Stimulated activated CD4-positive, alpha-beta T cell treated with anti-CD3 and anti-CD28 coated beads, Interleukin-12 subunit alpha, Interleukin-12 subunit beta, amount 100 ng/mL, for 48 hours (primary cell): ENCODE measurements at places on chromosomes 1 and 21.
A peak's percentile ranks its signal among the peaks of the same experiment; 100 is the strongest.

- no peak for DNase-seq
Observed at GRCh38 chr1:50490640-50491039, 67.4 kb upstream of the DMRTA2 start.

- DNase-seq, result no peak
Observed at GRCh38 chr1:205571747-205572146, 60.1 kb downstream of the ELK4 start.

- no peak for DNase-seq
Observed at GRCh38 chr1:165855010-165855838, 27.8 kb downstream of the UCK2 start.

GRCh38 chr1:203441766-203442165 lies 33.8 kb upstream of the PRELP start:
- DNase-seq, result no peak

DNA sequence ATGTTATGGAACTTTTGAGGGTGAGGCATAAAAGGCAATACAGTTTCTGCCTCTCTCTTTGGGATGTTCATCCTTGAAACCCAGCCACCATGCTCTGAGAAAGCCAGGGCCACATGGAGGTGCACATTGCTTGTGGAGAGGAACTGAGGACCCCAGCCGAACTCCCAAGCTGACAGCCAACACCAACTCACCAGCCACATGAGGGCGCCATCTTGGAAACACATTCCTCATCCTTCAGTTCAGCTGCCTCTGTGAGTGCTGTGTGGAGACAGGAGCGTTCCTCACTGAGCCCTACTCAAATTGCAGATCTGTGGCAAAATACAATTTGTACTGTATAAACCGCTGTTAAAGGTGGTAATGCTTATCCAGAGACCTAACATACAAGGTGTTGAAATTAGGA lies 137.5 kb downstream of the GABPA start:
- DNase-seq, result no peak

DNA sequence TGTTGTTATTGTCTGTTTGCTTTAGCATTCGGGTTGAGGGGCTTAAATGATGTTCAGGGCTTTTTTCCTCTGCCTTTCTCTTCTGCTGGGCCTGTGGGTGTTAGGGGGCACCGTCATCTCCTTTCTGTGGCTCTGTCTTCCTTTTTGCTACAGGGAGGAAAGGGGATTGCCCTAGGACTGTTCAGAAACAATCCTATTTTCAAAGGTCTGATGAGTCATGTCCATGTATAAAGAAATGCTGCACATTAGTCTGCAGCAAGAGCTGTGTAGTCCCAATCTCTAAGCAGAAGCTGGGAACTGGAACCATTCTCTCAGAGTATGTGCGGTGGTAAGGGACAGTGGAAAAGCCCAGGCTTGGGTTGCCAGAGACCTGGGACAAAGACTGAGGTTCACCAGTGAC lies 462.3 kb downstream of the OMA1 start:
- no peak for DNase-seq

DNA sequence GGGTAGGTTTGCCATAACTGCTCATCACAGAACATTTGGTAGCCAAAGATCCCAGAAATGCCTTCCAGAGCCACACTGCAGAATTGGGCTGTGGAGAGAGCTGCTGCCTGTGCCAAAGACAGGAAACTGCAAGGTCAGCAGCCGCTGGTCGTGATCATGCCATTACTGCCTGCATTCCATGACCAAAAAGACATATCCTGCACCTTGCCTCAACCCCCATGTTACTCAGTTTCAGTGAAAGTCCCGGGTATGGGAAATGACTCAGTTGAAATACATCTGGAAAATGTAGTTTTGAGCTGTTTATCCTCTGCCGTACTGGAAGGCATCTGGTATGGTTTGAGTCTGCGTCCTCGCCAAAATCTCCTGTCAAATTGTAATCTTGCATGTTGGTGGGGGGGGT lies 161.7 kb downstream of the FCRL5 start:
- no peak for DNase-seq

DNA sequence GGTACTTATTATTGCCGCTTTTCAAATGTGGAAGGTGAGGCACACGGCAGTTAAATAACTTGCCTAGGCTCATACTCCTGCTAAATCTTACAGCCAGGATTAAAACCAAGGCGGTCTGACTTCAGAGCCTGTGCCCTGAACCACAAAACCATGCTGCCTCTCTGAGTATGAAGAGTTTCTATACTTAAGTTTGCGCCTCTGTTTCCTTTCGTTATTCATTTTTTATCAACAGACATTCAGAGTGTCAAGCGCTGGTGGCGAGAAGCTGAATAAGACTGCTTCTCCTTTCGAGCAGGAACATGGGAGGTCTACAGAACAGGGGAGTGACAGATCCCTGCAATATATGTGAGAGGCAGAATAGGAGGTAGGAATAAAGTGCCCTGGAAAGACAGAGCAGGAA lies 96.0 kb upstream of the DUSP10 start:
- DNase-seq, result peak; percentile 22

GRCh38 chr21:43913928-43914327 lies 48.9 kb downstream of the AGPAT3 start:
- DNase-seq, result no peak

DNA sequence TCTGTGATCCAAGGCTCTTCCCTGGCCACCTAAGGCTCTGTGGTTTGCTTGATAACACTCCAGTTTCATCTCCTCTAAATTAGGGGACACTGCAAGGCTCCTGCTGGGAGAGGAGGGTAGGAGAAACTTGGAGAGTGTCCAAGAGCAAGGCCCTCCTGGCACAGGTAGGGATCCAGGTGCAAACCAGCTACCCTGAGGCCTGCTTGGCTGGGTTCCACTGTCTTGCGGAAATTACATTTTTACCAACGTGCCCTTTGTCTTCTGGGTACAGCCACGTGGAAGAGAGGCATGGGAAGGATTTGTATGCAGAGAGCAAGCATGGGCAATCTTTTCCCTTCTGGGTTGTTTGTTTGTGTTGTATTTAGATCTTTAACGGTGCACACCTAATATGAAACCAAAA lies 132.5 kb downstream of the PRDM2 start:
- DNase-seq, result no peak

- no peak for DNase-seq
Observed at GRCh38 chr1:27876341-27877114, 4.2 kb downstream of the THEMIS2 start.

GRCh38 chr1:193629875-193630274 lies 443.5 kb upstream of the B3GALT2 start:
- DNase-seq, result no peak

GRCh38 chr1:93729906-93730305 lies 48.3 kb upstream of the BCAR3 start:
- DNase-seq, result no peak

DNA sequence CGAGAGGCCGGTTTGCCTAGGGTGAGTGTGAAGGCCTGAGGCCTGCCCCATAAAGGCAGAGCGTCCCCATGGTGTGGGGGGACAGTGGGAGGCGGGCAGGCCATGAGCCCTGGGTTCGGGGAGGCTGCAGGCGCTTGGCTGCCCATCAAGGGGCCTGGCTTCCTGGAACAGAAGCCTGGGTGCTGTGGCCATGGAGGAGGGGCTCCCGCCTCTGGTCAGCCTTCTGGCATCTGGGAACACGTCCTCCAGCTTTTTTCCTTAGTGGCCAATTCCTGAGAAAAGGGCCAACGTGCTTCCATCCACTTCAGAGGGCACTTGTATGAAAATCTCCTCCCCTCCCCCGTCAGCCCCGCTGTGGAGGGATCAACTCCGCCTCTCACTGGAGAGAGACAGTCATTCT lies 58.7 kb downstream of the PRDM16 start:
- DNase-seq, result no peak

- no peak for DNase-seq
Observed at GRCh38 chr1:3842912-3843311, 14.1 kb downstream of the CEP104 start.

DNA sequence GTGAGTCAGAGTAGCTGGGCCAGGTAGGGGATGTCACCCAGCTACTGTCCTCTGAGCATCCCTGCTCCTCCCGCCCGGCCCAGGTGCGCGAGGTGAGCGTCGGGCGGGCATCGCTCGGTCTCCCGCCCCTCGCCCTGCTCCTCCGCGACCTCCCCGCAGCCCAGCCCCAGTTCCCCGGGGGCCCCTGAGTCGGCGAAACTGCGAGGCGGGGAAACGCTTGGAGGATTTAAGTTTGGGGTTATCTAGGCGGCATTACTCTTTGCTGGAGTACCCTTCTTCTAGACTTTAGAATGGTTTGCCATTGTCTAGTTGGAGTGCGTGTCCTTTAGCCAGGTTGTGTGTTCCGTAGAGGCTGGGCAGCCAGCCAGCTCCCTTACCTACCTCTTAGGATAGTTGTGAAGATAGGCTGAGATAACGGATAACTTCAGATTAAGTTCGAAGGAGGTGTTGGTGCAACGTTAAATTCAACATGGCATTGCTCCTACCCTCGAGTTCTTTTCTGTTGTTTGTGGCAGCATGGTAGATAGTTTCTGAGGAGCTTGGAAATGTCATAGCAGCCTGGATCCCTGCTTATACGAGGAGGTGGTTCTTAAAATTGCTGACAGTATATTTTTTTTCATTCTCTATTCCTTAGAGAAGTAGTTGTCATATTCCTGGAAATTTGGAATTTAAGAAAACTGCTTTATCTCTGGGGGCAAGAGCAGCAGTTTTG lies 697 bp downstream of the AGO3 start:
- peak; percentile 16 for DNase-seq

- DNase-seq, result no peak
Observed at GRCh38 chr1:169361281-169361680, 6.3 kb downstream of the NME7 start.

- no peak for DNase-seq
Observed at GRCh38 chr1:225445639-225446594, 18.1 kb upstream of the LBR start.

GRCh38 chr1:164840936-164841335 lies 282.0 kb downstream of the PBX1 start:
- no peak for DNase-seq

- DNase-seq, result no peak
Observed at GRCh38 chr1:244422174-244422573, 29.5 kb downstream of the ADSS2 start.

DNA sequence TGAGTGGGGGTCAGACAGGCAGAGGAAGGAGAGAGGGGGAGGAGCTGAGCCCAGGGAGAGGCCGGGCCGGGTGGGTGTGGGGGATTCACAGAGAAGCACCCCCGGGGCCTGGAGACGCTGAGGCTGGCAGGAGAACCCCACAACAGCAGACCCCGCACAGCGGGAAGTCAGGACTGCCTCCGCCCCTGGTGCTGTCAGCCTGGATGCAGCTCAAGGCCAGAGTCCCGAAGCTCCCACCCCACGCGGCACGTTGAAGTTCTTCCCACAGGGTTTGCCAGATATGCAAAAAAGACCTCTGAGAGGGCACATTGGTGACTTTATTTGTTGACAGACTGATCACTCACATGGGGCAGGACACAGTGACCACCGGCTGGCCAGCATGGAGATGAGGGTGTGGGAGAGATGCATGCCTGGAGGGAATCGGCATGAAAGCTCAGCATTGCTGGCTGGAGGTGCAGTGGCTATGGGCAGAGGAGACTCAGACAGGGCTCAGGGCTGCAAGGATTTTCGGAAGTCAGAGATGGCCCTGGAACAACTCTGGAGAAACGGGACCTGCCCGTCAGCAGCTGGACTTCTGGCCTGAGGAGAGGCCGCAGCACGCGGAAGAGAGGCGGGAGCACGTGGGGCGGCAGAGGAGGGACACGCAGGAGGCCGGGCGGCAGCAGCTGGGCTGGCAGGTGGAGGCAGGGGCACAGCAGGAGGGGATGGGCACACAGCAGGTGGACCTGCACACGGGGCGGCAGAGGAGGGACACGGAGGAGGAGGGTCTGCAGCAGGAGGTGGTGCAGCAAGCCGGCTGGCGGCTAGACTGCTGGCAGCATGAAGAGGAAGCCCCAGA lies 885 bp downstream of the KRTAP10-3 start:
- DNase-seq, result no peak

- DNase-seq, result peak; percentile 32
Observed at GRCh38 chr1:13700521-13701270, 708 bp downstream of the PRDM2 start.

- no peak for DNase-seq
Observed at GRCh38 chr1:17891205-17892110, 136.3 kb downstream of the ACTL8 start.

GRCh38 chr1:153852170-153852569 lies 70.6 kb downstream of the GATAD2B start:
- DNase-seq, result no peak

DNA sequence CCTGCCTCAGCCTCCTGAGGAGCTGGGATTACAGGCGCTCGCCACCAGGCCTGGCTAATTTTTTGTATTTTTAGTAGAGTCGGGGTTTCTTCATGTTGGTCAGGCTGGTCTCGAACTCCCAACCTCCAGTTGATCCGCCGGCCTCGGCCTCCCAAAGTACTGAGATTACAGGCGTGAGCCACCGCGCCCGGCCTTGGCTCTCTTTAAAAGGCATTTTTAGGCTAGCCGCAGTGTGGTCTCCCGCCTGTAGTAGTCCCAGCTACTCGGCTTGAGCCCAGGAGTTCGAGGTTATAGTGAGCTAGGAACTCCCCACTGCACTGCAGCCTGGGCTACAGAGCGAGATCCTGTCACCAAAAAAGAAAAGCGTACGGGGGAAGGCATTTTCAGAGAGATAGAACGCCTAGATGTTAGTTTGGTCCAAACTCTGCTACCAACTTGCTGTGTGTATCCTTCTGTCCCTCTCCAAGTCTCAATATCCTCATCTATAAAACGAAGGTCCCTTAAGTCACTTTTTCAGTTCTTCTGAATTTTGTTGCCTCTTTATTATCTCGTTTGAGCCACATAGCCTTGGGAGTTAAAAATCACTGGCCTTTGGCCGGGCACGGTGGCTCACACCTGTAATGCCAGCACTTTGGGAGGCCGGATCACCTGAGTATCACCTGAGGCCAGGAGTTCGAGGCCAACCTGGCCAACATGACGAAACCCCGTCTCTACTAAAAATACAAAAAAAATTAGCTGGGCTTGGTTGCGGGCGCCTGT lies 734 bp downstream of the MED18 start:
- DNase-seq, result peak; percentile 17

GRCh38 chr1:7060745-7061144 lies 275.5 kb downstream of the CAMTA1 start:
- no peak for DNase-seq

- DNase-seq, result no peak
Observed at GRCh38 chr1:89070509-89070908, 5.5 kb upstream of the GBP1 start.

GRCh38 chr1:42931911-42932422 lies 26.7 kb downstream of the SLC2A1 start:
- peak; percentile 60 for DNase-seq

- DNase-seq, result no peak
Observed at GRCh38 chr1:20480951-20481617, 4.9 kb downstream of the CAMK2N1 start.
